ENCODE measurements at places on chromosomes 4 and X.

GRCh38 chrX:42090395-42090794, 167.0 kb upstream of the CASK start:
- H3K27ac ChIP-seq: no peak overlapping the region
- no peak for DNase-seq

GRCh38 chr4:119517361-119518229, 111.0 kb downstream of the PDE5A start:
- peaks cover 41% of the 10 kb centered on the region for H3K36me3 ChIP-seq
- H3K27ac ChIP-seq: no peak overlapping the region
- DNase-seq: no peak
- no peaks in the 10 kb centered on the region for H3K4me1 ChIP-seq

GRCh38 chr4:174707902-174708301, 121.1 kb downstream of the GLRA3 start:
- H3K36me3 ChIP-seq: no peaks in the 10 kb centered on the region
- no peaks in the 10 kb centered on the region for H3K27me3 ChIP-seq
- no peak for DNase-seq
- no peak overlapping the region for H3K27ac ChIP-seq
- H3K4me1 ChIP-seq: no peaks in the 10 kb centered on the region

DNA sequence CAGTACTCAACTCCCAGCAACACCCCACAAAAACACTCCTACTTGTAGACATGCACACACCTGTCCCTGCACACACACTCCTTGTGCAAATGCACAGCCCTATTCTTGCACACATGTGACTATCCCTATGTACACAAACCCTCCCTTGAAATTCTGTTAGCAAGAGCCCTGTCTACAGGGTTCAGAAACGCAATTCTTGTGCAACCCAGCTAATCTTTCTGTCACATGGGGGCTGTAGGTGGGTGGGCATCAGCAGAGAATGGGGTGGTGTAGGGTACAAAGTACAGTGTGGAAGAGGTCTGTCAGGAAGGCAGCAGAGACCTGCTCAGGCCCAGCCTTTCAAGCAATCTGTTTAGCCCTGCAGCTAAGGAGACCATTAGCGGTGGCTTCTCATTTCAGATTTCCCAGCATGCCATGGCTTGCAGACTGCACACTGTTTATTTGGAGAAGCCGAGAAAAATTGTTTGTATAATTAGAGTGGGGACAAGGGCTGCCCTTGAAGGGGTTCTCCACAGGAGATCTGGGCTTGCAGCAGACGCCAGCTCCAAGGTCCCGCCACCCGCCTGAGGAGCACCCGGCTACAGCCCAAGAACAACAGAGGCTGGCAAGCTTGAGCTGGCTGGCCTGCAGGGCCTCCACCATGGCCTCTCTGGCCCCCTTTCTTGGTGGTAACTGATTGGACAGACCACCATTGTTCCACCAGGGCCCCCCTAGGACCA, 144.0 kb upstream of the PJA1 start:
- no peak overlapping the region for H3K27ac ChIP-seq
- H3K27me3 ChIP-seq: no peaks in the 10 kb centered on the region
- no peak for DNase-seq
- no peaks in the 10 kb centered on the region for H3K36me3 ChIP-seq
- H3K4me1 ChIP-seq: no peaks in the 10 kb centered on the region

DNA sequence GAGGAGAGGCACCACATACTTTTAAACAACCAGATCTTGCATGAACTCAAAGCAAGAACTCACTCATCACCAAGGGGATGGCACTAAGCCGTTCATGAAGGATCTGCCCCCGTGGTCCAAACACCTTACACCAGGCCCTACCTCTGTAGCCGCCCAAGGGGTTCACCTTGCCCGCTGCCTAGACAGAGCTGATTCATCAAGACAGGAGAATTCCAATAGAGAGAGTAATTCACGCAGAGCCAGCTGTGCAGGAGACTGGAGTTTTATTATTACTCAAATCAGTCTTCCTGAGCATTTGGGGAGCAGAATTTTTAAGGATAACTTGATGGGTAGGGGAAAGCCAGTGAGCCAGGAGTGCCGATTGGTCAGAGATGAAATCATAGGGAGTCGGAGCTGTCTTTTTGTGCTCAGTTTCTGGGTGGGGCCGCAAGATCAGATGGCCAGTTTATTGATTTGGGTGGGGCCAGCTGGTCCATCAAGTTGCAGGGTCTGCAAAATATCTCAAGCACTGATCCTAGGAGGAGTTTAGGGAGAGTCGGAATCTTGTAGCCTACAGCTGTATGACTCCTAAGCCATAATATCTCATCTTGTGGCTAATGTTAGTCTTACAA, 364.7 kb downstream of the PCDH7 start:
- H3K4me1 ChIP-seq: no peaks in the 10 kb centered on the region
- H3K27ac ChIP-seq: no peak overlapping the region
- H3K4me3 ChIP-seq: no peak overlapping the region
- DNase-seq: no peak
- H3K27me3 ChIP-seq: no peaks in the 10 kb centered on the region
- no peaks in the 10 kb centered on the region for H3K36me3 ChIP-seq

GRCh38 chrX:69389101-69389501, 115.0 kb upstream of the NALF2 start:
- DNase-seq: no peak
- no peak overlapping the region for H3K27ac ChIP-seq
- no peaks in the 10 kb centered on the region for H3K4me1 ChIP-seq
- no peak overlapping the region for H3K4me3 ChIP-seq
- no peaks in the 10 kb centered on the region for H3K36me3 ChIP-seq

DNA sequence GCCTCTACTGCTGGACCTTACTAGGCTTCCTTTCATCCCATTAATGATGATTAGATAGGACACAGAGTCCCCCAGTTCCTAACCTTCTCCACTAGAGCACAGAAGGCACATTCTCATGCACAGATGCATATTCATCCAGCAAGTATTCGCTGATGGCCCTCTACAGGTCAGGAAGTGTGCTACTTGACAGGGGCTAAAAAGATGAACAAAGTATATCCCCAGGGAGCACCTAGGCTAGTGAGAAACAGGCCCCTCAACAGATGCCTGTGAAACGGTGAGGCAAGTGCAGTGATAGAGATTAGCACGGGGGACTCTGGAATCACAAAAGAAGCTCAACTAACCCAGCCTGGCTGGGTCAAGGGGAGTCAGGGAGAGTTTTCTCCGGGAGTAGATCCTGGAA, 95.8 kb downstream of the MGST2 start:
- no peak overlapping the region for H3K4me3 ChIP-seq
- H3K27me3 ChIP-seq: no peaks in the 10 kb centered on the region
- no peak overlapping the region for H3K27ac ChIP-seq
- DNase-seq: no peak
- no peaks in the 10 kb centered on the region for H3K36me3 ChIP-seq

DNA sequence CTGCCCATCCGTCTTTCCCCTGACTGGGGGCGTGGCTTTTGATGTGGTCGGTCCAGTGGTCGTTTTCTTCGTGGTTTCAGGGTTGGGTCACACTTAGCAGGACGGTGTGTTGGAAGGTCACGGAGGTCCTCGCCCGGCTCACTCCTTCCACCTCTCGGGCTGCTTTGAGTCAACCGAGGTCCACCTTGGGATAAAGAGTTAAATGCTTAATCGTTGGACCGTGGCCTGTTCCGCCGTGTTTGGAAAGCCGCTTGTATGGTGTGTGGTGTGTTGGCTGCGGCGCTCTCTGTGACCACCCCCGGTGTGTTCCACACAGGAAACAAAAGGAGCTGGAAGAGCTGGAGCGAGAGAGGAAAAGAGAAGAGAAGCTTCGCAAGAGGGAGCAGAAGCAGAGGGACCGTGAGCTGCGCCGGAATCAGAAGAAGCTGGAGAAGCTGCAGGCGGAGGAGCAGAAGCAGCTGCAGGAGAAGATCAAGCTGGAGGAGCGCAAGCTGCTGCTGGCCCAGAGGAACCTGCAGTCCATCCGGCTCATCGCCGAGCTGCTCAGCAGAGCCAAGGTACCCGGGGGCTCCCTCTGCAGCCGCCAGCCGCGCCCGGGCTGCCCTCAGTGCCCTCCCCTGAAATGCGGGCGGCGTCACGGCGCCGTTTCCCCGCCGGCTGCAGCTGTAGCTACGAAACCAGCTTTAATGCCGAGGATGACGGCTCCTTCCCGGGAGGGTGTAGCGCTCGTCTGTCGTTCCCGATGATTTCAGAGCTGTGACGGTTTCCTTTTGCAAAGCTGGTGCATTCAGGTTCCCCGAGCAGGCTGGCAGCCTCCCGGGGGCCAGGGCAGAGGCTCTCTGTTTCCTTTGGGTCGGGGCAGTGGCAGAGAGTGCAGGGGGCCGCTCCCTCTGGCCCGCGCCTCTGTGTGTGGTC, 7.7 kb downstream of the AKAP17A start:
- no peak overlapping the region for H3K27ac ChIP-seq
- DNase-seq: no peak
- peaks cover 2% of the 10 kb centered on the region for H3K4me1 ChIP-seq

GRCh38 chrX:130652824-130653578, 250.0 kb downstream of the ENOX2 start:
- no peaks in the 10 kb centered on the region for H3K4me1 ChIP-seq
- peaks cover 2% of the 10 kb centered on the region for H3K36me3 ChIP-seq
- H3K27me3 ChIP-seq: no peaks in the 10 kb centered on the region
- no peak overlapping the region for H3K27ac ChIP-seq
- no peak for DNase-seq

GRCh38 chr4:42703813-42704212, 46.9 kb upstream of the ATP8A1 start:
- no peaks in the 10 kb centered on the region for H3K4me1 ChIP-seq
- no peak for DNase-seq
- H3K36me3 ChIP-seq: no peaks in the 10 kb centered on the region
- H3K27me3 ChIP-seq: no peaks in the 10 kb centered on the region
- H3K4me3 ChIP-seq: no peak overlapping the region
- H3K27ac ChIP-seq: no peak overlapping the region

- H3K27ac ChIP-seq: no peak overlapping the region
- no peaks in the 10 kb centered on the region for H3K27me3 ChIP-seq
- no peak overlapping the region for H3K4me3 ChIP-seq
Observed at GRCh38 chr4:186557061-186557460, 1.7 kb upstream of the MTNR1A start.

DNA sequence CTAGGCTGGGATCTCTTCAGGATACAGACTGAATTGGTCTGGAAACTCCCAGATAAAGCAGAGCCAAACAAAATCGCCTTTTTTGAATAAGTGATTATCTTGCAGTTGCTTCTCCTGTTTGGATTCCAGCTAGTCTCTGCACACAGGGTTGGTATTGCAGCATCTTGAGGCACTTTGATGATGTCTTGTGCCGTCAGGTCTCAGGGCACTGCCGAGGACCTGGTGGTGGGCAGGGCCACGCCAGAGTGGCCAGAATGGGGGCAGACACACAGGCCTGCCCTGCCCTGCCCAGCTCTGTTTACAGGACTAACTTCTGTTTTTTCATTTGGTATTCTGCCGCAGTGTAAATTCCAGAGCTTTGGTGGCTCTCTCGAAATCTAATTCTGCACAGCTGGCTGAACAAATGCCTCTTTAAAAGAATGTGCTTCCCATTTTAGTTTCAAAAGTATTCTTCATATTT, 276.1 kb downstream of the NR3C2 start:
- DNase-seq: no peak
- no peak overlapping the region for H3K27ac ChIP-seq
- no peaks in the 10 kb centered on the region for H3K36me3 ChIP-seq
- H3K4me3 ChIP-seq: no peak overlapping the region
- H3K27me3 ChIP-seq: no peaks in the 10 kb centered on the region

GRCh38 chr4:97953171-97953941, 189.9 kb downstream of the STPG2 start:
- H3K4me3 ChIP-seq: no peak overlapping the region
- H3K27ac ChIP-seq: no peak overlapping the region
- H3K36me3 ChIP-seq: no peaks in the 10 kb centered on the region
- no peaks in the 10 kb centered on the region for H3K4me1 ChIP-seq
- no peaks in the 10 kb centered on the region for H3K27me3 ChIP-seq

- no peak for DNase-seq
- H3K27me3 ChIP-seq: no peaks in the 10 kb centered on the region
- H3K4me1 ChIP-seq: no peaks in the 10 kb centered on the region
- no peak overlapping the region for H3K4me3 ChIP-seq
- no peaks in the 10 kb centered on the region for H3K36me3 ChIP-seq
- no peak overlapping the region for H3K27ac ChIP-seq
Observed at GRCh38 chr4:181200076-181200475, 1043.1 kb upstream of the TENM3 start.

DNA sequence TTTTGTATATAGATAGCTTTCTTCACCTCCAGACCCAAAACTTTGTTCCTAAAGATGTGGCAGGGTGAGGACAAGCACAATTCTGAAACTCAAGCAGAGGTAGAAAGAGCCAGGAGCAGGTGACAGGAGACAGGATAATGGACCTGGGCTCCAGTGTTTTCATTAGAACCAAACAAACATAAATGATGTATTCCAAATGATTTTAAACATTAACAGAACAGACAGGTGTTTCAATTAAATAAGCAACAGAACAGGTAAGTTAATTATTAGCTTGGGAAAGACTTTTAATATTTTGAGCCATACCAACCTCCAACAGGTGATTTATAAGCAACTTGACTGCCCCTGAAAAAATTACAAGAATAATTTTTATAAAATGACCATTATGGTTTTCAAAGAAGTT, 459.4 kb upstream of the LCORL start:
- no peaks in the 10 kb centered on the region for H3K36me3 ChIP-seq
- no peak for DNase-seq
- H3K4me3 ChIP-seq: no peak overlapping the region

- H3K4me1 ChIP-seq: no peaks in the 10 kb centered on the region
- no peak overlapping the region for H3K27ac ChIP-seq
- H3K27me3 ChIP-seq: no peaks in the 10 kb centered on the region
Observed at GRCh38 chrX:20060961-20061748, 55.6 kb downstream of the MAP7D2 start.

GRCh38 chrX:20388594-20388993, 121.9 kb upstream of the RPS6KA3 start:
- H3K4me3 ChIP-seq: no peak overlapping the region
- no peaks in the 10 kb centered on the region for H3K4me1 ChIP-seq
- no peak for DNase-seq
- H3K27ac ChIP-seq: no peak overlapping the region
- H3K27me3 ChIP-seq: peaks cover 5% of the 10 kb centered on the region

DNA sequence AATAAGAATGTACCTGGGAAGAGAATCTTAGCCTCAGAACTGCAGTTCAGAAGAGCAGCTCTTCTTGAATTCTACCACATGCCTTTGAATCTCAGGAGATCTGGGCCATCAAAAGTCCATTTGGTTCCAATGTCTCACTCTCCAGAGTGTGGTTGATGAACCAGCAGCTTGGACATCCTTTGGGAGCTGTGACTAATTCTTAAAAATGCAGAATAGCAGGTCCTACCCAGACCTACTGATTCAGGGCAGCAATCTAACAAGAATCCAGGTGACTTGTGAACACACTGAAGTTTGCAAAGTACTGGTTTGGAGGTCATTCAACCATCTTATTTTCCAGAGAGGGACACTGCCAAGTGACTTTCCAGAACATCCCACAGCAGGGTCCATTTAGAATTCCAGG, 244.7 kb downstream of the PACRGL start:
- no peaks in the 10 kb centered on the region for H3K4me1 ChIP-seq
- no peak for DNase-seq
- no peak overlapping the region for H3K4me3 ChIP-seq
- H3K27ac ChIP-seq: no peak overlapping the region
- H3K27me3 ChIP-seq: no peaks in the 10 kb centered on the region
- no peaks in the 10 kb centered on the region for H3K36me3 ChIP-seq
